ENCODE measurements at places on chromosomes 11 and 22.

DNA sequence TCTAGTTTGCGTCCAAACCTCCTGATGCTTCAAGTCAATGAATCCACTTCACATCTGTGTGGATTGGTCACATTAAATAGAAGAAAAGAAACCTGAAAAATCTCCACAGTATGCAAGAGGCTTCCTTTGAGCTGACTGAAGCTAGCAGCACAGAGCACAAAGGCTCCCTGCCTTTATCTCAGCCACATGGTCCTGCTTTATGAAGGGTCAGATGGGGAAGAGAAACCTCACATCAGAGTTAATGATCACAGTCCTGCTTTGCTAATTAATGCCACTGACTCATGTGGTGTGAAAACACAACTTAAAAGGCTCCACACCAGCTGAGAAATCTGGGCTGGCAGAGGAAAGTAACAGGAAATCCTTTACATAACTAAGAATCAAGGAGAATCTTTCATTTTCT lies 1291.0 kb downstream of the LRRC4C start:
- no peak for DNase-seq

GRCh38 chr11:110295531-110296225 lies 736 bp downstream of the RDX start:
- DNase-seq: peak; percentile 61

GRCh38 chr22:44500599-44500998 lies 2.6 kb upstream of the RTL6 start:
- DNase-seq: no peak

- no peak for DNase-seq
Observed at GRCh38 chr22:32327066-32327465, 30.6 kb upstream of the RFPL3 start.

Measured in activated T-cell treated with anti-CD3 and anti-CD28 coated beads, Interleukin-2, amount 50 U/mL, for 1 hour (primary cell).